ENCODE measurements at places on chromosomes 16 and 17. TPM values are rescaled to one million over a fixed set of nuclear protein-coding genes. Genes with fewer than 3 reads are reported as not detected.

PMM2 gene
- polyA plus RNA-seq, result 26.2 TPM

SGSH gene
- 18.0 TPM for polyA plus RNA-seq

SSTR5 gene
- polyA plus RNA-seq, result 0.60 TPM

PIK3R5 gene
- 2.7 TPM for polyA plus RNA-seq

GGNBP2 gene
- 29.2 TPM for polyA plus RNA-seq

CALB2 gene
- polyA plus RNA-seq, result 3.3 TPM

TUBB3 gene
- polyA plus RNA-seq, result 393 TPM

CA7 gene
- 4.7 TPM for polyA plus RNA-seq

PPL gene
- polyA plus RNA-seq, result 15.8 TPM

OR4D1 gene
- polyA plus RNA-seq, result 0.39 TPM

TM4SF5 gene
- not detected for polyA plus RNA-seq

TBX6 gene
- polyA plus RNA-seq, result 3.6 TPM

TBC1D28 gene
- polyA plus RNA-seq, result not detected

MED31 gene
- 4.6 TPM for polyA plus RNA-seq

SYNGR3 gene
- 49.9 TPM for polyA plus RNA-seq

IRF8 gene
- polyA plus RNA-seq, result 0.72 TPM

TBC1D3K gene
- polyA plus RNA-seq, result not detected

CCL4 gene
- not detected for polyA plus RNA-seq

RAP1GAP2 gene
- polyA plus RNA-seq, result 28.9 TPM
